ENCODE measurements at places on chromosomes 5 and 9.
A peak's percentile ranks its signal among the peaks of the same experiment; 100 is the strongest.

DNA sequence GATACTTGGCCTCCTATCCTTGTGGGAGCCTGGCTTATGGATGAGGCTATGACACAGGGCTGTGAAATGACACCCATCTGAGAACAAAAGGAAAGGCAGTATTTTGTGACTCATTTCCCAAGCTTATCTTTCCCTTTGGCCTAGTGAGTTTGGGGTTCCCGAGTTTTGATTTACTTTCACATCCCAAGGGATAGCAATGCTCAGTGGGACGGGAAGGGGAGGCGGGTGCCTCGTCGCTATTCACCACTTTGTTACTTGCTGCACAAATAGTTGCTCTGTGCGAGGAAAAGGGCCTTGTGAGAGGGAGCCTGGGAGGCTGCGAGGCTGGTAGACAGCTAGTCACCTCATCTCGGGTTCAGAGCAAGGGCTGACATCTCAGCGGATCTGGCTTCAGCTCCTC lies 59.1 kb upstream of the ENTREP1 start:
- no peak for DNase-seq

GRCh38 chr9:113875459-113876150 lies 504 bp upstream of the ZNF618 start:
- peak; percentile 21 for DNase-seq

- DNase-seq = no peak
Measured at GRCh38 chr9:35164711-35165110, 2.9 kb downstream of the UNC13B start.

DNA sequence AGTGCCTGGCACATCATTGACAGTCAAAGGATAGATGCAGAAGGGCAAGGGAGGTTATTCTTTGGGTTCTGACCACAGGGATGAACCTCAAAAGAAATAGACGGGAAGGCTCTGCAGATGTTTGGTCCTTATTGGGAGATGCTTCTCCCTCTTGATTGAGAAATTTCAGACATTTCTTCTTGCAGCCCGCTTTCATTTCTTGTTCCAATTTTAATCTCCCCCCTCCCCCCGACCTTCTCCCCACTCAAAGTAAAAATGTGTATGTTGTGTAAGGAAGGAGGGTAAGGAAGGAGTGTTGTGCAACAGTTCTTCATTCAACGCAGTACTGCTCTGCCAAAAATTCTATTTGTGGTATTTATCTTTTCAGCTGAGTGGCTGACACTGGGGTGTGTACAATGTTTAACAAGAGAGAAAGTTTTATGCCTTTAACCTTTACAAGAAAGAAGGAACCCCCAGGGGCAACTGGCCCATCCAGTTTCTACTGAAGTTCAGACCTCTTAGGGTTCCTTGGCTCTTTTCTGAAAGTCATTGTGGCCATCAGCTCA lies 46.3 kb upstream of the TNFSF15 start:
- no peak for DNase-seq

GRCh38 chr9:119544492-119544891 lies 175.3 kb upstream of the BRINP1 start:
- no peak for DNase-seq

- no peak for DNase-seq
Measured at GRCh38 chr5:8831251-8831650, 714.6 kb downstream of the SEMA5A start.

- no peak for DNase-seq
Measured at GRCh38 chr5:145586661-145587307, 248.4 kb downstream of the PRELID2 start.

GRCh38 chr5:141211-141610 lies 49.2 kb downstream of the PLEKHG4B start:
- DNase-seq = no peak
